Right hindlimb (tissue), 1 donor: ENCODE measurements at places on chromosomes 2 and 18.

GRCh38 chr2:106542746-106543359 lies 55.7 kb downstream of the CD8B2 start:
- DNase-seq = peak; percentile 73

- peak; percentile 51 for DNase-seq
Observed at GRCh38 chr2:230130668-230131364, 62.1 kb upstream of the SLC16A14 start.

GRCh38 chr18:7242926-7243325 lies 12.0 kb downstream of the LRRC30 start:
- DNase-seq = no peak

DNA sequence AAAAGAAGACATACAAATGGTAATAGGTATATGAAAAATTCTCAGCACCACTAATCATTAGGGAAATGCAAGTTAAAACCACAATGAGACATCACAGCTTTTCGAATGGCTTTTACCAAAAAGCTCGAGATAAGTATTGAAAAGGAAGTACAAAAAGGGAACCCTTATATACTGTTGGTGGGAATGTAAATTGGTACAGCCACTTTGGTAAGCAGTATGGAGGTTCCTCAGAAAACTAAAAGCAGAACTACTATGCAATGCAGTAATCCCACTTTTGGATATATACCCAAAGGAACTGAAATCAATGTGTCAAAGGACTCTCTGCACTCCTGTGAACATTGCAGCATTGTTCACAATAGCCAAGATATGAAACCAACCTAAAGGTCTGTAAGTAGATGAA lies 107.5 kb upstream of the SPATS2L start:
- DNase-seq = no peak

GRCh38 chr18:12423820-12424219 lies 16.1 kb downstream of the PRELID3A start:
- no peak for DNase-seq

GRCh38 chr18:6975084-6975483 lies 142.5 kb downstream of the LAMA1 start:
- DNase-seq = no peak

- DNase-seq = no peak
Observed at GRCh38 chr2:115543024-115543423, 1100.6 kb downstream of the DPP10 start.

GRCh38 chr2:194128810-194129209 lies 1528.2 kb upstream of the SLC39A10 start:
- no peak for DNase-seq

DNA sequence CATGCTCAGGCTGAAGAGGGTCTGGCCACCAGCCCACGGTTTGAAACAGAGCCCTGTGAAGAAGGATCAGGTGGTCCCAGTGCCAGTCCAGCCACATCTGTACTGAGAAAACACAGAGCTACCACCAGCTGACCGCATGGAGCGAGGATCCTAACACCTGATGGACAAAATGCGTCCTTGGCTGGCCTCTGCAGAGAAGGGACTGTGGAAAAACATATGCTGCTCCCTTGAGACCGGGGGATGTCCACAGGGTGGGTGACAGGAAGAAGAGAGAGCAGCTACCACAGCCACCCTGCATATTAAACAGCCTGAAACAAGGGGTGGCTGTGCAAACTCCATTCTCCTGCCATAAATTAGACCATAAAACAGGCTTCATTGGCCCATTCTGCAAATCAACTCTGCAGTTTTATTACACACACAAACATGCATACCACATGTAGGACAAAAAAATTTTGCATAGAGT lies 137.2 kb downstream of the BCL2 start:
- DNase-seq = no peak

GRCh38 chr2:171072164-171072563 lies 88.5 kb downstream of the TLK1 start:
- no peak for DNase-seq

DNA sequence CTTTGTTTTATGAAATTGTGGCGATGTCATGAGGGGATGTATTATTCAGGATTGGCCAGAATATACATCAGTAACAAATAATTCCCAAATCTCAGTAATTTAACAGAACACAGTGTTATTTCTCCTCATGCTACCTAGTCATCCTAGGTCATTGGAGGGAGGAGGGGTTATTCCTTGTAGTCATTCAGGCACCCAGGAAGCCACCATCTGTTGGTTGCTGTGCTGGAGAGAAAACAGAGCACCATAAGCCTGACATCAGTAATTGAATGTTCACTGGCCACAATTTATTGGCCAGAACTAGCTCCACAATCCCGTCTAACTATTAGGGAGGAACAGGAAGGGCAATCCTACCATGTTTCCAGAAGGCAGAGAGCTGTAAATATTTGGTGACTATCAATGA lies 303.5 kb upstream of the CELF4 start:
- DNase-seq = no peak

DNA sequence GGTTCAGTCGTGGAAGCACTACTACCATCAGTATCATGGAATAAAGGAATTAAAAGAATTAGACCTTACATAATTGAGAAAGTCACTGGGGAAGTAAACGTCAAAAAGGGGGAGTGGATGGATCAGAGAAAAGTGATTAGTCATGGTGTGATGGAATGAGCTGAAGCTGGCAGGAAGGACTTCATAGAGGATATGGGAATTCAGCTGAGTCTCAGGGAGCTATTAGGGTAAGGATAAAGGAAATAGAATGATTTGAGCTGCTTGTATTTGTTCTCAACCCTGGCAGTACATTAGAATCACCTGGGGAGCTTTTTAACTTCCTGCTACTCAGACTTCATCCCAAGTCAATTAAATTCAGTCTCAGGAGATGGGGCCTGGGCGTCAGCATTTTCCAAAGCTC lies 53.4 kb upstream of the SETBP1 start:
- DNase-seq = no peak

- no peak for DNase-seq
Observed at GRCh38 chr2:207513551-207514257, 16.1 kb upstream of the CREB1 start.
